ENCODE measurements at places on chromosomes 7 and 10.
A peak's percentile ranks its signal among the peaks of the same experiment; 100 is the strongest.

GRCh38 chr7:81973117-81973516, 203.3 kb upstream of the HGF start:
- no peak for DNase-seq

- no peak for DNase-seq
Observed at GRCh38 chr10:71835671-71836595, 15.1 kb downstream of the PSAP start.

- no peak for DNase-seq
Observed at GRCh38 chr7:49597805-49598204, 175.6 kb upstream of the VWC2 start.

DNA sequence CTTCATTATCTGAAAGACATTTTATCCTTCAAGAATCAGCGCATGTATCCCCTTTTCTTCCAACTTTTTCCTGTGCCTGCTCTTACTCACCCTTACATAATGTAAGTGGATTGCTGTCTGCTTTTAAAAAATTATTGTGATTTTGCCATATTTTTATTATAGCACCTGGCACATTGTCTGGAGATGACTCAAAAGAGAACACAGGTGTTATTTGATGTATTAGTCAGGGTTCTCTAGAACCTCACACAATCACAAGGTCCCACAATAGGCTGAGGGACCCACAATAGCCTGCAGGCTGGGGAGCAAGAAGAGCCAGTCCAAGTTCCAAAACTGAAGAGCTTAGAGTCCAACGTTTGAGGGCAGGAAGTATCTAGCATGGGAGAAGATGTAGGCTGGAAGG, 390.0 kb downstream of the EXOC4 start:
- DNase-seq: no peak

GRCh38 chr7:131015657-131015958, 281.6 kb upstream of the KLF14 start:
- DNase-seq: no peak

- no peak for DNase-seq
Observed at GRCh38 chr10:22750131-22750530, 35.8 kb upstream of the PIP4K2A start.

DNA sequence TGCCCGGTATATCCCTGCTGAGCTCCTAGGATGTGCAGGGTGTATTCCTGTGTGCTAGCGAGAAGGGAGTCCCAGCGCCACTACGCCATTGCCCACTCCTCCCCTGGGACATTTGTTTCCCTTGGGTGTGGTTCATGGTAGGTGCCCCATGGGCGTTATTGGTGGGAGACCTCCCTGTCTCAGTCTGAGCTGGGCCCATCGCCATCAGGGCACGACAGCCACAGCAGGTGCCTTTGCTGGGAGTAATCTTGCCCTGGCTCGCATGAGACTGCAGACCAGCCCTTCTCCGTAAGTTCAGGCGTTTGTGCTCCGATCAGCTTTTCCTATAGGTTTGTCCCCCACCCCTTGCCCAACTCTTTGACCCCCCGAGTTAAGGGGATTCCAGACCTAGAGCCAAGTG, 137.3 kb upstream of the SH2B2 start:
- DNase-seq: no peak

- no peak for DNase-seq
Observed at GRCh38 chr10:95531058-95531809, 29.9 kb downstream of the SORBS1 start.

DNA sequence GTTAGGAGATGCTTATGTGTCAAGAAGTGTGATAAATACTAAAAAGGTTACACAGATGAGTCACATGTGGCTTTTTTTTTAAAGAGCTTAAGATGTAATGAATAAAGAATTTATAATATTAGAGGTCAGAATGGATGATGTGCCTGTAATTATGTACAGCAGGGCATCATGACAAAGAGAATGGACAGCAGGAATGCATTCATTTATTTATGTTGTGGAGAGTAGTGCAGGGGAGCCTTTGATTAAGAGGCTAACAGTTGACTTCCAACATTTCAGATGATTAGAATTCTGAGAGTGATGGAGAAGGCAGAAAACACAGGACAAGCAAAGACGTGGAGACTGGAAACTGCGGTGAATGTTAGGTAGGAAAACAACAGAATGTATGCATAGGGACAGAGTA, 691.4 kb upstream of the POM121L12 start:
- DNase-seq: no peak

DNA sequence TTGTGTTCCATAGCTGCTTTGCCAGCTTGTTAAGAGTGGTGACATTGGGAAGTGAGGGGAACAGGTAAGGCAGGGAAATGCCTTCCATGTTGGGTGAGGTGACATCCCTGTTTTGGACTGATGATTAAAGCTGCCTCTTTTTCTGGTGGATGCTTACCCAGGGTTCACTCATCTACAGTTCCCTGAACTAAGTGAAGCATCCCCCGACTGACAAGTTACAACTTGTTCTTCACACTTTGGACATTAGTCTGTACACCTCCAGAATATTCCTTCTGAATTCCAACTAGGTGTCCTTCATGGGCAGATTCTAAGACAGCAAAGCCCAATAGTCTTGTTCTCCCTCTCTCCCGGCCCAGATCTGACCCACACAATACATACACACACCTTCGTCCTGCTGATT, 63.4 kb downstream of the HDAC9 start:
- DNase-seq: no peak

DNA sequence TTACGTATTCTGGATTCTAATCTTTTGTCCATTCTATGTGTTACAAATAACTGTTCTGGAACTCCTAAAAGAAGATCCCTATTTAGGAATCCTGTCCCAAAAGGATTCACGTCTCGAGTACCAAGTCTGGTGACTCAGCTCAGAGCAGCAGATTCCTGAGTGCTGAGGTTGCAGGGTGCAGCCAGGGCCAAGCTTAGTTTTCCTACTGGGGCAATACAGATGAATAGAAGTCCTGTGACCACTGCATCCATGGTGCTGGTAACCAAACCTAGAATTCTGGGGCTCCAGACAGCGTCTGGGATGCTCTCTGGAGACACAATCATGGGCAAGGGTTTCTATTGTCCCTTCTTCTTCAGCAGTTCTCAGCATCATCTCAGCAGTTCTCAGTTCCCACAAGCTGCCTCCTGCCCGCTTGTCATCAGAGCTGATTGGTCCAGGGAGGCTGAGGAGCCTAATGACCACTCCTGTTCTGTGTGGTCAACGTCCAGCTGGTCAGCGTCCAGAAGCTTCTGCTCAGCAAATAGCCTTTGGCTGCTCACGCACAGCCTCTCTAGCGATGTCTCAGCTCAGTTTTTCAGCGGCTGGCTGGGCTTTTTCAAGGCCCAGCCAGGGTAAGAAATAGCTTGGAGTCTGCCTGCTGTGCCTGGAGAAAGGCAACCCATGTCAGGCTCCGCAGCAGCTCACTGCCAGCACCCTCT, 50.4 kb upstream of the C7orf33 start:
- DNase-seq: no peak

- DNase-seq: no peak
Observed at GRCh38 chr7:91912494-91912893, 28.2 kb upstream of the AKAP9 start.

- no peak for DNase-seq
Observed at GRCh38 chr7:25025218-25025671, 45.3 kb upstream of the OSBPL3 start.

DNA sequence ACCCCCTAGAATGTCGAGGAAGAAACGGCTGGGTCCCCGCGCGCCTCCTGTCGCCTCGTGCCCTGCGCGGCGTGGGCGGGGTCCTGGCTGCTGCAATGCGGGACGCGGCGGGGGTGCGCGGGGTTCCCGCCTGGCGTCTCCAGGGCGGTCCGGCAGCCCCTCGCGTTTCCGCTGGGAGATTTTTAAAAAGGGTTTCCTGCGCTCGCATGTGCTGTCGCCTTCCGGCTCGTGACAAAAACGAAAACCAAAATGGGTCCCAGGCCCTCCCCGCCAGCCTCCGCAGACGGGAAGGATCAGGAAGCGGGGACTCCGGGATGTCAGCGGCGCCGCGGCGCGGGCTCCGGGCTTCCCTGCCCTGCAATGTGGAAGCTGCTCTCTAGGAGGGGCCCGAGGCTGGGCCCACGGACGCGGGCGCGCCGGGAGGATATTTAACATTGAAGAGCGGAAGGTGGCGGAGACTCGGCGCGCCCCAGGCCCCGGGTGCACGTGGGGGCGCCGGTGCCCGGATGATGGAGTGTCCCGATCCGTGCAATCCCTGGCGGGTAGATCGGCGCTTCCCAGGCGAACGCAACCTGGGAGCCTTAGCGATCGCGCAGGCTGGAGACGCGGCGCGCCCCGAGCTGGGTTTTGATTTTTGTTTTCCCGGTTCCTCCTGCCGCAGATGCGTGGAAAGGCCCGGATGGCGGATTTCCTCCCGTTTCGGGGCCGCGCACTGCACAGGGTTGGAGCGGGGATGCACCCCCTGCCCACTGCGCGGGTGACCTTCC, 1.0 kb downstream of the PFKP start:
- DNase-seq: peak; percentile 61

DNA sequence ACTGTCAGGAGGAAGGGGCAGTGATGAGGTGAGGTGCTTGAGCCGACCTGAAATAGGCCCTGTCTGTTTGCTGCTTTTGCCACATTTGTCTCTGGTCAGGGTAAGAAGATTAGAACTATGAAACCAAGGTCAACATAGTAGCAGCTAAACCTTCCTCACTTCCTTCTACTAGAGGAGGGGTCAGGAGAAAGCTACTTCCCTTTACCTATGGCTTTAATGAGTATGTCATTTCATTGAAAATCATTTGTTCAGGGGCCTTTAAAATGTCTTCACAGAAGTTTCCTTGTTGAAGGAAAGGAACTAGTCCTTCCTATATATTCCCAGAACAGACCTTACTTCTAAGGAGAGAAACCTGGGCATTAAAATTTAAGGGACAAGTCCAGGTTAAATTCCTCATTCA, 19.0 kb downstream of the HYAL4 start:
- no peak for DNase-seq

DNA sequence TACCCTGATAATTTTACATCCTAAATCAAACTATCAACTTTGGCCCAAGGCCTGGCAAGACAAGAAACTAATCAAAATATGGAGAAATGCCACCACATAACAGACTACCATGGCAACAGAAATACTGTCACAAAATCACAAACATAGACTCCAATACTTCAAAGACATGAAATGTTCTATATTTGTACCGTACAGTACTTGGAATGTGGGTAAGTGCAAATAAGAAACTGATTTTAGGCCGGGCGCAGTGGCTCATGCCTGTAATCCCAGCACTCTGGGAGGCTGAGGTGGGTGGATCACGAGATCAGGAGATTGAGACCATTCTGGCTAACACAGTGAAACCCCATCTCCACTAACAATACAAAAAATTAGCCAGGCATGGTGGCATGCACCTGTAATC, 9.2 kb downstream of the TNPO3 start:
- DNase-seq: no peak

GRCh38 chr7:84612981-84613681, 418.5 kb upstream of the SEMA3A start:
- no peak for DNase-seq

GRCh38 chr10:127874671-127875448, 17.9 kb downstream of the CLRN3 start:
- DNase-seq: no peak

DNA sequence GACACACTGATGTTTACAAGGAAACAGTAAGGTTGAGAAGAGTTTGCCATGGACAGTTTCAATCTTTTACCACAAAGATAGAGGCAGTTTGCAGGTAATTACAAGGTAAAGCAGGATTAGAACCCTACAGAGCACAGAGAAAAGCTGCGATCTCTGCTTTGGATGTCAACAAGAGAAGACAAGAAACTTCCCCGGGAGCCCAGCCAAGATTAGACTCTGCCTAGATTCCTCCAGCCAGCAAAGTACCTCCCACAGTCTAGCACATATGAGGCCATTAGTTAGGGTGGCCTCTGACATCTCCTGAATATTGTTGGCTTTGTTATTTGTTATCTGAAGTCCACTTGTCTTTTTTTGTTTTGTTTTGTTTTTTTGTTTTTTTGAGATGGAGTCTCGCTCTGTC, 178.1 kb downstream of the CALN1 start:
- no peak for DNase-seq

DNA sequence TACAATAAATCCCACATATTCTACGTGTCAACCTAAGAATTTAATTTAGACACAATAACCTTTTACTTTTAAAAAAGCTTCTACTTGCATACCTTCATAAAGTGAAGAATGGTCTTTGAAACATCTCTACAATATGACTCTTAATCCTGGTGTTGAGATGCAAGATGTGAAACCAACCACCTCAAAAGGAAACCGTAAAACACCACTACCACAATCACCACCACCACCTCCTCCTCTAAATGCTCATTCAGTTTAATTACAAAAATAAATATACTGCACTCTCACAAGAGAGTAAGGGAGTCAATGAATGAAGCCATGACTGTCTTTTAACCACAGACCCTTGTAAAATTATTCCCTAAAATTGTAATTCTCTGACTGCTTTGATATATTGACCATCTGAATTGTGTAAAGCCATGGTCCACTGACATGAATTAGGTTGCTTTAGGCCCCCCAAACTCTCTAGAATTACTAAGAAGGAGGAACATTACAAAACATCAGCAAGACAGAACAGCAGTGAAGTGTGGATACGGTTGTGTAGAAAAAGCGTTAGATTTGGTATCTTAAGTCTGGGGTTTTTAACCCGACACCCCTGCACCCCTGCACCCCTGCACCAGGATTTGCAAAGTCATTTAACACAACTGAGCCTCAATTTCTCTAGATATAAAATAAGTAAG, 171.4 kb downstream of the SFMBT2 start:
- no peak for DNase-seq

GRCh38 chr7:48708122-48708521, 216.2 kb upstream of the CDC14C start:
- no peak for DNase-seq

DNA sequence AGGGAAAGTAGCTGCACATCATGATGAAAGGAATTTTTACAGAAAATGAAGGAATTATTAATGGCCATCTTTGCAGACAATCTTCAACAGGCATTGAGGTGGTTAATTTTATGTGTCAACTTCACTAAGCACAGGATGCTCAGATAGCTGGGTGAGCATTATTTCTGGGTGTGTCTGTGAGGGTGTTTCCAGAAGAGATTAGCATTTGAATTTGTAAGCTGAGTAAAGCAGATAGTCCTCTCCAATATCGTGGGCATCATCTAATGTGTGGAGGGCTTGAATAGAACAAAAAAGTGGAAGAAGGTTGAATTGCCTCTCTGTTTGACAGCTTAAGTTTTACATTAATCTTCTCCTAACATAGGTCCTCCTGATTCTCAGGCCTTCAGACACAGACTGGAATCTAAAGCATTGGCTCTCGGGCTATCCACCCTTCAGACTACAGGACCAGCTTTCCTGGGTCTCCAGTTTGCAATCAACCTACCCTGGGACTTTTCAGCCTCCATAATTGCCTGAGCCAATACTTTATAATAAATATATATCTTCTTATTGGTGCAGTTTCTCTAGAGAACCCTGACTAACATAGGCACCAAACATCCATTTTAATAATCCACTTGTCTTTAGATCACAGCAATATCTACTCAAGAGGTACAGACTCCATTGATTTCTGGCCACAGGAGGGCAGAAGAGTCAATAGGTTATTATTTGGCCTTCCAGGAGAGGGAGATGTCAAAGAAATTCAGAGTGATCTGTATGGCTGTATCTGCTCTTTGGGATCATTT, 10.5 kb upstream of the CRPPA start:
- DNase-seq: peak; percentile 23

- DNase-seq: no peak
Observed at GRCh38 chr7:77439572-77439971, 23.4 kb upstream of the GSAP start.

Measured in CD4-positive, alpha-beta T cell treated with Interleukin-6 for 4 hours (primary cell).